ENCODE measurements at places on chromosomes 3 and 15.

GRCh38 chr3:16595778-16596177, 9.4 kb downstream of the DAZL start:
- no peak for DNase-seq

DNA sequence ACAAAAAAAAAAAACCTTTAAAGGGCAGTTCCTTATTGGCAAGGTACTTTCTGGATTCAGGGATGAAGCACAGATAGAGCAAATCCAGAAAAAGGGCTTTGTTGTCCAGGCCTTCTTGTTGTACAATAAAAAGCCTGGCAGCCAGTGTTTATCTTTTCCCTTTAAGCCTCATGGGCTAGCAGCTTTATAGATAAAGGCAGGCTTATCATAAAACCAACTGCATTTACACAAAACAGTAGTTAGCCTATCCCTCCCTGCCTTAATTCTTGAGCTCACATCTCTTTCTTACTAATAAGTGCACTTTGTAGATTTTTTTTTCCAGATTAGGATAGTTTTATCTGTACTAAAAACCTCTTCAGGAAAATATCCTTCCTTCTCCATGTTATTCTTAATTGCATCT, 662.8 kb upstream of the CCDC54 start:
- no peak for DNase-seq

GRCh38 chr3:17985658-17986347, 243.4 kb upstream of the TBC1D5 start:
- no peak for DNase-seq

DNA sequence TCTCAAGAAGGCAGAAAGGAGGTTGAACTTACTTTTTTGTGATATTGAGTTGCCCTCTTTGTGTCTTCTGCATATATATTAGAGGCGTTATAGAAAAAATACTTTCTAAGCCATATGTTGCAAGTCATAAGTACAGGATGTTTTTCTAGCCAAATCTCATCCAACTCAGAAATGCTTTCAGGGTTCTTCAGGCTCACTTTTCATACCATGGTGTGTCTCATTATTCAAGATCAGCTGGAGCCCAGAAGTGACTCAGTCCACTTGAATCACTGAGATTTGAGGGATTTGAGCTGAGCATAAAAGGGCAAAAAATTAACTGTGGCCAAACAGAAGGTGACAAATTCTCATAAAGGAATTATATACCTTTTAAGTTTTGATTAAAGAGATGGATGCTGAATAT, 157.3 kb downstream of the WNT5A start:
- no peak for DNase-seq

- DNase-seq: no peak
Measured at GRCh38 chr3:185115371-185115770, 37.5 kb downstream of the C3orf70 start.

DNA sequence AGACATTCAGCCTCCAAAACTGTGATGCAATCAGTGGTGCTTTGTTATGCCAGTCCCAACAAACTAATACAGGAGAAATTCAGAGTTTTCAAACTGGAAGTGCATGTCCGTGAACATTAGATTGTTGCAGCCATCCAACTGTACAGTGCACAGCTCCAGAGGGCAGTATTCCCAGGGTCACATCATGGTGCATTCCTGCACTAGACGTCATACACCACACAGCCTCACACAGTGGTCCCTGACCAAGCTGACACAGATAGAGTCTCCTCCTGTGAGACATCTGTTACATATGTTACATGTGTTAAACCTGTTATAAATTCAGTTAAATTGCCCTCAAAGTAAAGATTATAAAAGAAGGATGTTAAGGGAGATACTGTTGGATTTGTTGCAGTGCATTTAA, 209.0 kb downstream of the LRRN1 start:
- DNase-seq: no peak

DNA sequence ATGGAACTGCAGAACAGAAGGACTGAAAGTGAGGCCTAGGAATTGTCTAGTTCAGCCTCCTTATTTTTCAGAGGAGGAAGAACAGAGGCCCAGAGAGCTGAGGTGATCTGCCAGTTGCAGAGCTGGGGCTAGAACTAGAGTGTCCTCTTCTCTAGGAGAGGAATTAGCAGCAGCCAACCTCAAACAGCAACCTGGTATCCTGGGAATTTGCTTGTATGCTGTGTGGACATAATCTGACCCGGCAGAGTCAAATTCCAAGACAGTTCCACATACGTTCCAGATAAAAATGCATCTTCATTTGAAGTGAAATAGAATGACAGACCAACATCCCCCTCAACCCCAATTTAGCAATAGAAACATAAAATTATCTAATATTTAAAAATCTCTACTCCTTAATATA, 13.5 kb upstream of the TSC22D2 start:
- DNase-seq: no peak

DNA sequence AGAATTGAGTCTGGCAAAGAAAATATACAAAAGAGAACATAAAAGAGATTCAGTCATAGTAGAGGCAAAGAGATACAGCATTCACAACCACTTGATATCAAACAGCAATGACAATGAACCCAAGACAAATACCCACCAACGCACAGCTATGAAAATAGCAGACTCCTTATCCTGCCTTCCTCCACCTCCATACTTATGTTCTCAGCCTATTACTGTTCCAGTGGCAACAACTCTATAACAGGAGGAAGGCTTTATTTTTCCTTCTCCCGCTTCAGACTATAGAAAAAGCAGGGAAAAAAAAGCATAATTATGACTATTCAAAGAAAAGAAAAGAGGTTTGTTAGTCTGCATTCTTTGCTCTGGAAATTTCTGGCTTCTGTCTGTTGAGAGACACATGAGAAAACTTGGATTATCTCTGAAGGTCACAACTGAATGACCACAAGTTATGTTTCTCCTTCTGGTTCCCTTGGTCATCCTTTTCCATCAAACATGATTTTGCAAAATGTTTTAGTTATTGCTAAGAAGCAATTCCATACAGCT, 81.2 kb upstream of the PLXND1 start:
- no peak for DNase-seq

- peak; percentile 15 for DNase-seq
Measured at GRCh38 chr3:151276687-151277042, 1.7 kb downstream of the P2RY14 start.

DNA sequence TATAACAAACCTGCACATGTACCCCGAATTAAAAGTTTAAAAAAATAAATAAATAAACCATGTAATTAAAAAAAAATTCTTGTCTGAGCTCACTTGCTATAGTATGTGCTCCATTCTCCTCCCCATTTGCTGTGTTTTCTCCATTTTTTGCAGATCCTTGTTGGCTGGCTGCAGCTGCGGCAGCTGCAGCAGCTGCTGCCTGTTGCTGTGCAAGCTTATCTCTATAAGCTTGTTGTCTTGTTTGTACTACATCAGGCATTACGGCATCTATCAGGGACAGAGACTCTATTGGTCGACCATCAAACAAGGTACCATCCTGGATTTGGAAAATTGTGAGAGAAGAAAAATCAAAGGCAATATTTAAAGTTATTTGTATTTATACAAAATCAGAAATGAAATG, 145.9 kb downstream of the TBL1XR1 start:
- DNase-seq: no peak

- no peak for DNase-seq
Measured at GRCh38 chr3:3194861-3195260, 15.4 kb upstream of the CRBN start.

- DNase-seq: no peak
Measured at GRCh38 chr15:89662893-89663626, 7.8 kb upstream of the KIF7 start.

GRCh38 chr3:134426660-134427181, 52.5 kb upstream of the AMOTL2 start:
- DNase-seq: no peak

GRCh38 chr3:165903885-165904630, 66.8 kb upstream of the BCHE start:
- no peak for DNase-seq

DNA sequence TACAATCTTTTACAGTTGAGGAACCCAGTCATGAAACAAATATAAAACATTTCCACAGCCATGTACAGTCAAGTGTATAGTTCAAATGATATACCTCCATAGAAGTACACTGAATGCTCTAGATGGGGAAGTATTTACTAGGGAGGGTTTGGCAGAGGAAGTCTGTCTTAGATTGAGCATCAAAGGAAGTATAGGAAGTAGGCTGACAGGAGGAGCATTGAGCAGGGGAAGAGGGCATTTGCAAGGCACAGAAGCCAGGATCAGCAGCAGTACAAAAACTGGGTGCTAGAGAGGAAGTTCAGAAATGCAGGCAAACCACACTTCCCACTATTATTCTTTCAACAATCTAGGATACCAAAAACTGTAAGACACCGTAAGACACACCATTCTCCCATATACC, 122.6 kb downstream of the ANO10 start:
- DNase-seq: no peak

Measured in activated CD8-positive, alpha-beta memory T cell treated with anti-CD3 and anti-CD28 coated beads, Interleukin-2, amount 50 U/mL, for 4 hours (primary cell).